Coronary artery (tissue), 2 donors: ENCODE measurements at places on chromosomes 4 and X.

- no peak for DNase-seq
These were observed 111.9 kb upstream of the CBR4 start for GRCh38 chr4:169121861-169122382.

DNA sequence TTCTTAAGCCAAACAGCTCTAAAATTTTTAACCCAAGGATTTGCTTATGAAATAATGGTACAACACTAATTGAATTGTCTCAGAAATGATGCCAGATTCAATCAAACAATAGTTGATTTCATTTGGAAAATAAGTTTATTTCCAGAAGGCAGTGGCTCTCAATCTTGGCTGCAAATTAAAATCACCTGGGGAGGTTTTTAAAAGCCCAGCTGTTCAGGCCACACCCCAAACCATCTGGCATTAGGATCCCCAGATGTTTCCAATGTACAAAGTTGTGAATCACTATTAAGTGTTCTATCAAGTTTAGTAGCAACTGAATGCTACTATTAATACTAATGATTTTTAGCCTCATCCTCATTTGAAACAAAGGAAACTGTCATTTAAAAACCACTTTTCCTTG is 22.2 kb downstream of the TMEM184C start:
- DNase-seq = no peak

- no peak for DNase-seq
These were observed 161.4 kb upstream of the MAD2L1 start for GRCh38 chr4:120228086-120228485.

- DNase-seq = no peak
These were observed at the start of gene P2RY8 for GRCh38 chrX:1537031-1537715. TSS of gene P2RY8 (minus strand) at chrX:1537185. CDS start at chrX:1466558, 70,627 bp downstream.

GRCh38 chr4:165788686-165789463 is 84.2 kb upstream of the TLL1 start:
- DNase-seq = no peak

DNA sequence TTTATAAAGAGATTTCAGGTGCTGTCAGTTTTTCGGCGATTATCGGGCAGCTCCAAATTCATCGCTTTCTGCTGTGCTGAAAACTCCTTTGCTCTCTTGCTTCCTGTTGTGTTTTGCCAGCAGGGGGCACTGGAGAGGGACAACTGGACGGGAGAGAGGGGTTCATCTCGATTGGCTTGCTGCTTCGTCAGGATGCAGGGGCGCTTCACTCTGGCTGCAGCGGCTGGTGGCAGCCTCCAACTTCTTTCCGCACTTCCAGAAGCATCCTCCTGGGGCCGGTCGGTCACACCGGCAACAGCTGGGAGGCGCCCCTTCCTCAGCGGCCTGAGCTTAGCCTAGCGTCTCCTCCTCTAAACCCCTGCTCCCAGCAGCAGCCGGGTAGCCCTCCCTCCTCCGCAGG is 29.5 kb downstream of the MSL3 start:
- no peak for DNase-seq

DNA sequence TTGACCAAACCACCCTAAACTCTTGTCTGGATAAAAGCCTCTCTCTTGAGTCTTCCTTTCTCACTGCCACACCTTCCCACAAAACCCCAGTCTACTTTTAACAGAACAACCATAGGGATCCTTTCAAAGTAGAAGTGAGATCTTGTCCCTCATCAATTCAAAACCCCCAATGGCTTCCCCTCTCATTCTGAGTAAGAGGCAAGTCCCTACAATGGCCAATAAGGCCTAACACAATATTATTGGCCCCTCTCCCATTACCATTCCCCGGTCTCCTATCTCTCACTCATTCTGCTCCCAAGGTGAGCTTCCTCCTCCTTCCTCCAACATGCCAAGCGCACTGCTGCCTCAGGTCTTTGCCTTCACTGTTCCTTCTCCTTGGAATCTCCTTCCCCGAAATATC is 57.1 kb downstream of the REELD1 start:
- no peak for DNase-seq

DNA sequence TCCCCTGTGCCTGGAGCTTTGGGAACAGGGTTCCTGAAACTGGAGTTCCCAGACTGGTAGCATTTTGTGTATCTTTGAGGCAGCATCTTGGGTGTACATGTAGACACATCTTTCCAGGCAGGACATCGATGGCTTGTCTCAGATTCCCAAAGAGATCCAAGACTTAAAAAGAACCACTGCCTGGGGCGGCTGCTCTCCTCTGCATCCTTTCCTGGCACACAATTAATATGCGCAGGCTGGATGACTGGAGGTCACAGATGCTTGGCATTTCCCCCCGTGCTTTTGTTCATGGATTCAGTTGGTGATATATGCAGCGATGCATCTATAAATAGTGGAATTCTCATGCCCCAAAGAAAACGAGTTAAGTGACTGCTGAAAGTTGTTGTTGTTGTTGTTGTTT is 80.5 kb downstream of the CLDN34 start:
- no peak for DNase-seq

DNA sequence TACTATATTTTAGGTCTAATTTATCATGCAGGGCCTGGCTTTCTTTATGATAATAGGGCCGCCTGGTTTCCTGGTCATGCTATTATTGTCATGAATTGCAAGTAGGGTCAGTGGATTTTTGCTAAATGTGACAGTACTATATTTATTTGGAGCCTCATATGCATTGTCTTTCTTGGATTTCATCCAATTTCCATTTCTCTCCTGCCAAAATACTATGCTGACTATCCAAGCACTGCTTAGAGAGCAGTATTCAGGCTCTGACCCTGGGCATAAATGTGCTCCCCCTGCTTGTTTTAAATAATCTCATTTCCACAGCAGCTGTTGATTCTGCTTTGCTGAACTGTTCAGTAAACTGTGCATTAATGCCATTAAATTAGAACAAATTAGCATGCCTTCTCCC is 269.3 kb downstream of the GPM6A start:
- no peak for DNase-seq

- no peak for DNase-seq
These were observed 13.3 kb downstream of the HNRNPD start for GRCh38 chr4:82360298-82361177.

DNA sequence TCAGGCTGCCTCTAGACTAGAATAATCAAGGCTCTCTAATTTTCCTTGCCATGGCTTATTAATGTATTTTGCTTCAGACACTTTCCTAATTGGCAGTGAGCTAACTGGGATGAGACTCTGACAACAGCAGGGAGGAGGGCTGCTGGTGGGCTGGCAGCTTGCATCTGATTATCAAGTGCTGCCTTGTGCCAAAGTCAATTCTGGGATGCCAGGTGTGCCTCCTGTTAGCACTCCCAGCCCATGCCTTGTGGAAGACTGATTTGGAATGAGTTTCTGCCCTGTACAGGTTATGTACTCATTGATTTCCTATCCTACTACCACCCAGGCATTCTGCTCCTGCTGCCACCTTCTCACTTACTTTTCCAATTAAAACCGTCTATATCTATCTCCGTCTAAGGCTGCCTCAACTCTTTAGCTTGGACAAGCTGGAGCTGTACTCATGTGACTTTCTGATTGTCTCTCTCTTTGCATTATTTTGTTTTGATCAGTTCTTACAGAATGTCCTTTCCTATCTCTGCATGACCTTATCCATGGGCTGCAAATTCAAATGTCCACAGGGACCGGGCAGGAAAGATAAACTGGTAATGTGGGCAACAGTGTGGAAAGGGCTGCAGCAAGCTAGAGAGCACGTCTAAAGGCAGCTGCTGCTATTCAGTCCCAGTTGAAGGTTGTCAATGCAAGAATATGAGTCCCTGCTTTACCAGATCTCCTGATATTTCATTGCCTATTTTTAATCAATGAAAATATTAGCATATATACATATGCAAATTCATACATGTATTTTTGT is 112.6 kb downstream of the GABRA2 start:
- no peak for DNase-seq

GRCh38 chr4:112848911-112849310 is 200.5 kb upstream of the ANK2 start:
- no peak for DNase-seq

DNA sequence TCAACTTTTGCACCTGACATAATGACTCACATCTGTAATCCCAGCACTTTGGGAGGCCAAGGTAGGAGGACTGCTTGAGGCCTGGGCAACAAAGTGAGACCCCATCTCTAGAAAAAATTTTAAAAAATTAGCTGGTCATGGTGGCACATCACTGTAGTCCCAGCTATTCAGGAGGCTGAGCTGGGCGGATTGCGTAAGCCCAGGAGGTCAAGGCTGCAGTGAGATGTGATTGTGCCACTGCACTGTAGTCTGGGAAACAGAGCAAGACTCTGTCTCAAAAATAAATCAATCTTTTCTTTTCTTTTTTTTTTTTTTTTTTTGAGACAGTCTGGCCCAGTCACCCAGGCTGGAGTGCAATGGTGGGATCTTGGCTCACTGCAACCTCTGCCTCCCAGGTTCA is 52.5 kb downstream of the NIPAL1 start:
- no peak for DNase-seq

DNA sequence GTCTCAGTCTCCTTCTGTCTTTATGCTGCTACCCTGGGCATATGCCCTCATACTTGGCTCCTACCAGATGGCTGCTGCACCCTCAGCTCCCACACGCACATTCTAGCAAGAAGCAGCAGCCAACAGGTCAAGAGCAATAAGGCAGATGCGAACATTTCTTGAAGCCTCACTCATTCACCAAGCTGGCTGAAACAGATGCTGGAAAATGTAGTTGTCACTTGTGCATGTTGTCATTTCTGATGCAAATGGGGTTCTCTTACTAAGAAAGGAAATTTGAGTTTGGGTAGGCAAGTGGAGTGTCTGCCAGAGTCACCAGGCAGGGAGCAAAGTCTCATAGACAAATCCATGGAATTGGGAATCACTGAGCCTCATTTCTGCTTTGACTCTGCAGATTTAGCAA is 57.4 kb upstream of the SORBS2 start:
- no peak for DNase-seq

DNA sequence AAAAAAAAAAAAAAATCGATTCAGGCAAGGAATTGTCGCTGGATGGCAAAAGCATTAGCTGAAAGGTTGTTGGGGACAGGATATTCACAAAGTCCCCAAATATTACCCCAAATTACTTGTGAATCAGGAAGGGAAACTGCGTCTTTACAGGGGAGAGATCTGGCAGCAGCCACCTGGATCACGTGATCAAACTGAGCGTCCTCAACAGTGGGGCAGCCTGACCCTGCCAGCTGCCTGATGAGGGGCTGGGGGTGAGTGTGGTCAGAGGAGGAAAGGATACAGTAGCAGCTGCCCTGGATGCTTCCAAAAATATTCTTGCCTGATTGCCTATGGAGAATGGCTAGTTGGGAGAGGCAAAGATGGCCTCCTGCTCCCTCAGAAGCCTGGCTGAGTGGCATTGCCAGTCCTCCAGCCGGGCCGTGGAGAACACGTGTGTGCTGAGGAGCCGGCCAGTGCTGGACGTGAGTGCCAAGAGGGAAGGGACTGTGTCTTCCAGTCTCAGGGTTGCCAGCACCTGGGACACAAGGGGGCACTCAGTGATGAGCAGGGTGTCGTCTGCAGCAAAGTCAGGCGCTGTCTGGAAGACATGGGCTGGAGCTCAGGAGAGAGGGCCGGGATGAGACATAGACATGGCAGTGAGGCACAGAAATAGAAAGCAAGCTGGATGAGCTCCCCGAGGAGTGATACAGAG is 3.0 kb upstream of the LAGE3 start:
- peak; percentile 69 for DNase-seq

DNA sequence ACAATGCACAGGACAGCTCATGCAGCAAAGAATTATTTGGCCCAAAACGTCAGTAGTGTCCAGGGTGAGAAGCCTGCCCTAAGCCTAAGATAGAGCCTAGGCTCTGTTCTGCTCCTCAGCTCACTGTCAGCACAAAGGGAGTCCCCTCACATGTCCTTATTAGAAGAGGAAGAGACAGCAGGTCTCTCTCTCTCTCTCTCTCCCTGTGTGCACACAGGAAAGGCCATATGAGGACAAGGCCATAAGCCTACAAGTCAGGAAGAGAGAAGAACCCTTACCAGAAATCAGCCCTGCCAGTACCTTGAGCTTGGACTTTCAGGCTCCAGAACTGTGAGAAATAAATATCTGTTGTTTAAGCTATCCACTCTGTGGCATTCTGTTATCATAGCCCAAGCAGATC is 20.4 kb downstream of the FAM184B start:
- no peak for DNase-seq

- DNase-seq = no peak
These were observed 53.4 kb downstream of the IRF2 start for GRCh38 chr4:184420881-184421416.

- DNase-seq = no peak
These were observed 66.5 kb upstream of the PAGE1 start for GRCh38 chrX:49762175-49762720.

- no peak for DNase-seq
These were observed 15.4 kb upstream of the DOCK11 start for GRCh38 chrX:118480172-118480571.

GRCh38 chrX:145003443-145003842 is 243.9 kb upstream of the SPANXN1 start:
- DNase-seq = no peak
